Dermis blood vessel endothelial cell (primary cell): ENCODE measurements at places on chromosomes 5 and 9. TPM values are rescaled to one million over a fixed set of nuclear protein-coding genes. Genes with fewer than 3 reads are reported as not detected.

CARTPT gene
- not detected in 2 replicates for total RNA-seq

GPR150 gene
- 0.05 and 0.17 TPM in 2 replicates for total RNA-seq

NXNL2 gene
- total RNA-seq: 0.28 TPM in 1 of 2 replicates, not detected in the other

ADRB2 gene
- 11.7 and 14.8 TPM in 2 replicates for total RNA-seq

GABRB2 gene
- total RNA-seq: not detected in 2 replicates

CDH6 gene
- total RNA-seq: 0.56 and 1.5 TPM in 2 replicates

CCL28 gene
- total RNA-seq: 1.2 and 3.6 TPM in 2 replicates

ECPAS gene
- 93.4 and 119 TPM in 2 replicates for total RNA-seq

ZDHHC11B gene
- 0.17 TPM in 1 of 2 replicates, not detected in the other for total RNA-seq

COL5A1 gene
- total RNA-seq: 8.0 and 9.5 TPM in 2 replicates

PCDHA11 gene
- 0.17 and 0.28 TPM in 2 replicates for total RNA-seq

ADGRD2 gene
- total RNA-seq: not detected in 2 replicates

PCDHGA12 gene
- 4.1 and 4.6 TPM in 2 replicates for total RNA-seq

PTGER4 gene
- total RNA-seq: 12.3 and 23.5 TPM in 2 replicates

PCDHB3 gene
- total RNA-seq: 0.51 TPM in 2 replicates

GDA gene
- 0.17 and 0.19 TPM in 2 replicates for total RNA-seq

HEMGN gene
- not detected in 2 replicates for total RNA-seq

PTPRD gene
- total RNA-seq: 3.2 and 16.1 TPM in 2 replicates

GFI1B gene
- not detected in 2 replicates for total RNA-seq

IFNE gene
- total RNA-seq: 0.05 and 0.17 TPM in 2 replicates

MARCHF11 gene
- not detected in 2 replicates for total RNA-seq

EPB41L4B gene
- total RNA-seq: 0.34 and 0.79 TPM in 2 replicates

HAVCR1 gene
- 0.28 and 1.0 TPM in 2 replicates for total RNA-seq

ACTL7A gene
- not detected in 2 replicates for total RNA-seq

MLANA gene
- total RNA-seq: not detected in 2 replicates

CWC27 gene
- 9.7 and 16.3 TPM in 2 replicates for total RNA-seq

CKMT2 gene
- total RNA-seq: 0.51 and 0.56 TPM in 2 replicates

IRX4 gene
- not detected in 2 replicates for total RNA-seq

GZMA gene
- total RNA-seq: not detected in 2 replicates

ERGIC1 gene
- 64.0 and 137 TPM in 2 replicates for total RNA-seq

GOLM1 gene
- 32.7 and 57.8 TPM in 2 replicates for total RNA-seq

DNAI1 gene
- total RNA-seq: not detected in 2 replicates

SLC36A2 gene
- total RNA-seq: not detected in 2 replicates

NR4A3 gene
- total RNA-seq: 0.05 TPM in 1 of 2 replicates, not detected in the other

PCDHGA5 gene
- 0.74 and 0.85 TPM in 2 replicates for total RNA-seq

PLAC8L1 gene
- total RNA-seq: not detected in 2 replicates

HARS1 gene
- 53.1 and 73.4 TPM in 2 replicates for total RNA-seq

OBP2B gene
- total RNA-seq: not detected in 2 replicates

GABBR2 gene
- total RNA-seq: 0.68 and 1.7 TPM in 2 replicates

CNTNAP3B gene
- 87.2 and 232 TPM in 2 replicates for total RNA-seq

NUDT12 gene
- total RNA-seq: 3.4 and 4.6 TPM in 2 replicates

LECT2 gene
- total RNA-seq: not detected in 2 replicates

MCCC2 gene
- 29.3 and 41.2 TPM in 2 replicates for total RNA-seq

NANS gene
- total RNA-seq: 106 and 139 TPM in 2 replicates
